ENCODE measurements at places on chromosomes 2 and 18.

GRCh38 chr18:811182-811891 lies 705 bp downstream of the YES1 start:
- no peak for DNase-seq

- DNase-seq = peak; percentile 49
These were observed 41.6 kb downstream of the PKDCC start for GRCh38 chr2:42089340-42089925.

GRCh38 chr2:195658541-195658890 lies 1.5 kb downstream of the SLC39A10 start:
- no peak for DNase-seq

DNA sequence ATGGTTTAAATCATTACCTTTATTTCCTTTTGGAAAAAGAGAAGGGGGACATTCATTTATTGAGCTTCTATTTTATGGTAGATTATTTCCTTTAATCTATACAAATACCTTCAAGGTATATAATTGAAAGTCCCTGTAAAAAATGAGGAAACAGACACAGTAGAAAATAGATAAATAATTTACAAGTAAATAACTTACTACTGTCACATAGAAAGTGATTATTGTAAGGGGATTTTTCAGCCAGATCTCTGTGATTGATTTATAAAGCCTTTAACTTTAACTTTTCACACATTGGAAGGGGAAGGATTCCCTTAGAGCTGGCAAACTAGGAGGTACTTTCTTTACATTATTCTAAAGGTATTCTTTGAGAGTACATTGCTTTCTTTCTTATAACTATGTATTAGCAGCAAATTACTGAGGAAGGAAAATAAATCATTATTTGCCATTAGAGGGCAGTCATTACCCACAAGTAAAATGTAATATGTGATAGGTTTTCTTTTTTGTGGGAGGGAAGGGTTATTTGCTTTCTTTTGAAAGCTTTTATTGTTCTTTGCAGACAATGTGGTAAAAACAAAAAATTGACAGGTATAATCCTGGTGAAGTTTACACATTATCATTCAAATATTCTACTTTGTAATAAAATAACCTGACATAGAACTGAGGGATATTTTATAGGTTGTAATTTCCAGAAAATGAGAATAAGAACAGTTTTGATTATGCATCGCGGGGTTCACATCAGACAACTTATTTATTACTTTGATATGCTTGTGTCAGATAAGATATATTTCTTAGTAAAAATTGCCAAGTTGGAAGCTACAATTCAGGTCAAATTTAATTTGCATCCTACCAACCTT lies 24.8 kb upstream of the RPE start:
- DNase-seq = no peak

GRCh38 chr2:46485002-46485401 lies 5.6 kb downstream of the TMEM247 start:
- DNase-seq = no peak

DNA sequence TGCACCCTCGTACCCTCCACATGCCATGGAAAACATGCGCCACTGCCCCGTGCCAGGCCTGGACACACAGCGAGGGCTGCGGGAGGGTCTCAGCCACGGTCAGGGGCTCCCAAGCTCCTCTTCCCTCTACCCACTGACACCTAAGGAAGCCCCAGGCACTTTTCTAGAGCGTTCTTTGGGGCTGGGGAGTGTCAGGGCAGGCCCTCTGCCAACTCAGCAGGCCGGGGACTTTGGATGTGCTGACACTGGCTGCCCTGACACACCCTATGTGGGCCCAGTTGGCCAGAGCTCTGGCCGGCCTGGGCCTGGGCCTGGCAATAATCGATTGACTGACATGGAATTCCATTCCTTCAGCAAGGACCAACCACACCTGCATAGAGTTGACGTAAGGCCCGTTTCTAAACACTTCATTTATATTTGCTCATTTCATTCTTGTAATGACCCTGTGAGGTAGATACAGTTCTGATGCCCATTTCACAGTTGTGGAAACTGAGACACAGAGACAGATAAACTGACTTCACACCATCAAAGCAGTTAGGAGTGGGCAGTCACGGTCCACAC lies 70.5 kb downstream of the ZFP36L2 start:
- no peak for DNase-seq

DNA sequence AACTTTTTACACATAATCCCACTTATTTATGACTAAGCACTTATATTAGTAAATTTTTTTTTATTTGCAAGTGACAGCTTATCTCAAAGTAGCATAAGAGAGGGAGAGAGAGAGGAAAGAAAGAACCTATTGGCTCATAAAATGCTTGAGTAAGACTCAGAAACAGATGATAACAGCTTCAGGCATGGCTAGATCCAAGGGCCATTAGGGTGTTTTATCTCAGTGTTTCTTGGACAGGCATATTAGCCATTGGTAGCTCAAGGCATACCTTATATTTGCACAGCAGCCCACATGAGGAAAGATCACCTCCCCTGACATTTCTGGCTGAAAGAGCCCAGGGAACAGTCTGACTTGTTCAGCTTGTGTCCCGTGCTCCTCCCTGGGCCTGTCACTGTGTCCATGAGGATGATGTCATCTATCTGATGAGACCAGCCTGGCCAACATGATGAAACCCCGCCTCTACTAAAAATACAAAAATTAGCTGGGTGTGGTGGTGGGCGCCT lies 64.4 kb downstream of the IL1R2 start:
- no peak for DNase-seq

DNA sequence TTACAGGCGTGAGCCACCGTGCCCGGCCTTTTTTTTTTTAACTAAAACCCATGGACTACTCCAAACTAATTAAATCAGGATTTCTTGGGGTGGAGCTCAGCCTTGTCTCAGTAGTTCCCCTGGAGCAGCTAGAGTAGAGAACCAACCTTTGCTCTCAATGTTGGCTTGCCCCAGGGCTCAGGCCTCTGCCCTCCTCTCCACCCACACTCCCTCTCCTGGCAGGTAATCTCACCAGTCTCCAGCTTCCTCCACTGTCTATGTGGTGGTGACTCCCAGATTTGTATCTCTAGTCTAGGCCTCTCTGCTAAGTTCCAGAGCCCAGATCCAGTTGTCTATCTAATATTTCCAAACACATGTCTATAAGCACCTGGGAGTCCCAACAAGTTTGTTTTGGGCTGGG lies 9.6 kb upstream of the MTA3 start:
- DNase-seq = no peak

DNA sequence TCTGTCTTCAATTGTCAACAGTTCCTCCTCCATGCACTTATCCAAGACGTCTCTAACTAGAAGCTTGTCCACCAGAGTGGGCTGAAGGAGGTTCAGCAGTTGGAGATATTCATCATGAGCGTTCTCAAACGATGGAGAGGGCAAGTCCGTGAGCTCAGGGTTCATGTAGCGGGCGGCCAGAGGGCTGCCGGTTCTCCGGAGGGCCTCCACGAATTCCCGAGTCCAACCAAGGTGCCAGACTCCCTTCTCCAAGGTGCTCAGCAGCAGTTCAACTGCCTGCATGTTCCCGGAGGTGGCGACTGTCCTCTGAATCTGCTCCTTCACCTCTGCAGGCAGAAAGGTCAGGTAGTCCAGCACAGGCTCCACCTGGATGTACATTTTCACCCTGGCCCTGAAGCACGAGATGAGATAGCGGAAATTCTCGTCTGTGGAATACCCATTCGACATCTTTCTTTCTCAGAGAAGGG lies 590 bp downstream of the IFIH1 start:
- DNase-seq = no peak

GRCh38 chr2:232315049-232315922 lies 63.3 kb upstream of the ALPP start:
- no peak for DNase-seq

- no peak for DNase-seq
These were observed 905.6 kb downstream of the TSN start for GRCh38 chr2:122660786-122661634.

GRCh38 chr2:143514413-143514812 lies 385.2 kb downstream of the ARHGAP15 start:
- DNase-seq = no peak

DNA sequence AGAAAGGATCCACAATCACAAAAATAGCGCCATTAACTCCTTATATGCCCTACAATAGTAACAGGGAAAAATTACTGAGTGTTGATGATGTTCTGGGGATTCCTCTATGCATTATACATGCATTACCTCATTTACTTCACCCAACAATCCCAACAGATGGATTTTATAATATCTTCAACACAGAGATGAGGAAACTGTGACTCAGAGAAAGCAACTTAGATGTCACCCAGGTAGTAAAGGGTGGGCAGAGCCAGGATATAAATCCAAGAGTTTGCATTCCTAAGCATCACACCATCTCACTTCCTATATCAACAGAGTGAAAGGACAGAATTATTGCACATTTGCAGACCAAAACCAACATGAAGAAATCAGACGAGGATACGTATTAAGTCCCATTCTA lies 144.2 kb downstream of the TCF4 start:
- DNase-seq = no peak
